Dermis lymphatic vessel endothelial cell (primary cell): ENCODE measurements at places on chromosomes 12 and 14. TPM values are rescaled to one million over a fixed set of nuclear protein-coding genes. Genes with fewer than 3 reads are reported as not detected.

The NID2 gene
- 30.8 and 62.4 TPM in 2 replicates for total RNA-seq

The NPAS3 gene
- total RNA-seq = 0.34 and 0.43 TPM in 2 replicates

The KRT6B gene
- total RNA-seq = not detected in 2 replicates

The A2M gene
- 59.6 and 71.5 TPM in 2 replicates for total RNA-seq

The EPYC gene
- total RNA-seq = not detected in 2 replicates

The REM2 gene
- under 0.01 TPM in 1 of 2 replicates, not detected in the other for total RNA-seq

The ACVRL1 gene
- 263 and 356 TPM in 2 replicates for total RNA-seq
